Activated gamma-delta T cell treated with anti-CD3 and anti-CD28 coated beads, Interleukin-2, amount 50 U/mL, for 16 hours (primary cell): ENCODE measurements at places on chromosomes 7 and 10.

GRCh38 chr7:20432071-20432470 lies 101.4 kb downstream of the ITGB8 start:
- DNase-seq: no peak

DNA sequence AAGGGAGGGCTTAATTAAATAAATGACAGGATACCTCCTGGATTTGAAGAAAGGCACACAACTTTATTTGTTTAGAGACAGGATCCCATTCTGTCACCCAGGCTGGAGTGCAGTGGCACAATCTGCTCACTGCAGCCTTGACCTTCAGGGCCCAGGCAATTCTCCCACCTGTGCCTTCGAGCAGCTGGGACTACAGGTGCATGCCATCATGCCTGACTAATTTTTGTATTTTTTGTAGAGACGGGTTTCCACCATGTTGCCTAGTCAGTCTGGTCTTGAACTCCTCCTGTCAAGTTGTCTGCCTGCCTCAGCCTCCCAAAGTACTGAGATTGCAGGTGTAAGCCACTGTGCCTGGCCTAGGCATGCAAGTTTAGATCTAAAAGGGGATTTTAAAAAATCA lies 272.7 kb upstream of the MBL2 start:
- no peak for DNase-seq

DNA sequence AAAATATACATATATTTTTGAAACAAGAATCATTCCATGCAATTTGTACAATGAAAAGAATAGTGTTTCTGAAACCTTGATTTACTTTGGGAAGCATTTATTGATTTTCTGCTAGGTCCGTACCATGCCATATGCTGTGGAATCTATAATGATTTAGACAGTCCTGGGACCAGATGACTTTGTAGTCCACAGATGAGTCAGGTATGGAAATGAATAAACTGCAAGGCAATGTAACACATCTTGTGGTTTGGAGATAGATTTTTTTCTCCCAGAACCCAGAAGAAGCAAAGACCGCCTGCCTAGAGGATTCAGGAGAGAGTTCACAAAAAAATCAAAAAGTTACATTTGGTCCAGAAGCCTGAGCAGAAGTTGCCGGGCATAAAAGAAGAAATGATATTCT lies 190.4 kb downstream of the GPR37 start:
- no peak for DNase-seq

DNA sequence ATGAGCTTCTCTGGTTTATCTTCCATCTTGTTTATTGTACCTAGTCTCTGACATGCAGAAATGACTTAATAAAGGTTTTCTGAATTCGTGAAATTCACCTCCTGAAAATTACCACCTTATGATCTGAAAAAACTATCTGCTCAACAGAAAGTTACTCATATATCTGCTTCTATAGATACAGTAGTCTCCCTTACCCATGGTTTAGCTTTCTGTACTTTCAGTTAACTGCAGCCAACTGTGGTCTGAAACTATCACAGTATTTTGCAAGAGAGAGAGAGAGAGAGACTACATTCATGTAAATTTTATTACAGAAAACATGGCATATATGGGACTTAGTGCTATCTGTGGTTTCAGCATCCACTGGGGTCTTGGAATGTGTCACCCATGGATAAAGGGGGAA lies 909.0 kb upstream of the C7orf33 start:
- no peak for DNase-seq

DNA sequence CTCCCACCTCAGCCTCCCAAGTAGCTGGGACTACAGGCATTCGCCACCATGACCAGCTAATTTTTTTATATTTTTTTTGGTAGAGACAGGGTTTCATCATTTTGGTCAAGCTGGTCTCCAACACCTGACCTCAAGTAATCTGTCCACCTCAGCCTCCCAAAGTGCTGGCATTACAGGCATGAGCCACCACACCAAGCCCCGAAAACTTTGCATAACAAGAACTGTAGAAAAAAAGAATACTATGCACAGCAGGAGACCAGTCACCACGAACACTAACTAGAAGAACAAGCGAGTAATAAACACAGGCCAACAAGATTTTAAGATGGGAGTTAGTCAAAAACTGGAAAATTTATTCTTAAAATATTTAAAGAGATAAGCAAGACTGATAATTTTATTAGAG lies 447.0 kb downstream of the ETV1 start:
- no peak for DNase-seq

- no peak for DNase-seq
Measured at GRCh38 chr7:36970551-36971514, 246.5 kb upstream of the AOAH start.

GRCh38 chr7:24877790-24878311 lies 102.1 kb downstream of the OSBPL3 start:
- no peak for DNase-seq

GRCh38 chr7:55570218-55570873 lies 2.0 kb downstream of the VOPP1 start:
- DNase-seq: no peak

GRCh38 chr7:69864822-69865221 lies 266.5 kb downstream of the AUTS2 start:
- no peak for DNase-seq

DNA sequence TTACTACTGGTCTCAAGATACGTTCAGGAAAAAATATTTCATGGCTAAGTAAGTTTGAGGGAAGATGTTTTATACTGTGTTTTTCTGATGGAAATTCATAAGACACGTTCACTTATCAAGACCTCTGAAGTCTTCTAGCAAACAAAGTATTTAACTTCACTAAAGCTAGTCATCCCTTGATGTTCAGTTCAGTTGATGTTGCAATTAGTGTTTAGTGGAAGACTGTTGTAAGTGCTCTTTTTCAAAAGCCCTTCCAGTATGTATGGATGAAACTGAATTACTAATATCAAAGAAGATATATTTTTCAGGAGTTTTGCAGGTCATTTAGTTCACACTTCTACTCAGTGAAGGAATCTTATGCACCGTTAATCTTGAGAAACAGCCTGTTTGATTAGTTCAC lies 25.1 kb downstream of the CUL1 start:
- DNase-seq: no peak

GRCh38 chr7:24828891-24829661 lies 71.8 kb upstream of the GSDME start:
- DNase-seq: no peak

DNA sequence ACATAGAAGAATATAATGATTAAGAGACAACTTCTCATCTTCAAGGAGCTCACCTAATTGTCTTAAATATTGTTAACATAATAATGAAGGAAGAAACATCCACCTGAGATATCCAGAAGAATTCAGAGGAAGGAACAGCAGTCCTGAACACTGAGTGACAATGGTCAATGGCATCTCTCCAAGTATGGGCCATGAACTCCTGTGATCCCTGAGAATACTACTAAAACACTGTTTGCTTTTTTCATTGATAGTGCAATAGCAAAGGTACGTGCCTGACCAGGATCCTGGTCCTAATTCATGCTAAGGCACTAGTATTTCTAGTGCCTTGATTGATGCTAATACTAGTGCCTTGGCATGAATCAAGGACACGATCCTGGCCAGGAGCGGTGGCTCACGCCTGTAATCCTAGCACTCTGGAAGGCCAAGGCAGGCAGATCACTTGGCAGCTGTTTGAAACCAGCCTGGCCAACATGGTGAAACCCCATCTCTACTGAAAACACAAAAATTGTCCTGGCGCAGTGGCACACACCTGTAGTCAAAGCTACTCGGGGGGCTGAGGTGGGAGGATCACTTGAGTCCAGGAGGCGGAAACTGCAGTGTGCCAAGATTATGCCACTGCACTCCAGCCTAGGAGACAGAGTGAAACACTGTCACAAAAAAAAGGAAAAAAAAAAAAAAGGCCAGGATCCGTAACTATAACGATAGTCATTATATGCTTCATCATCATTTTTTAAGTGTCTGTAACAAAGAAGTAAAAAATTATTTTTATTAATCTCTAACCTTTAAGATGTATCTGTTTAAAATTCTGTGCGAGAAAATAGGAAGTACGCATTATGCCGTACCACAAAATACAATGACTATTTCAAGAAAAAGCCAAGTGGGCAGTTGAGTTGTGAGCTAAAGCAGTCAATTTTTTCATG lies 49.1 kb downstream of the SRPK2 start:
- no peak for DNase-seq

- DNase-seq: no peak
Measured at GRCh38 chr10:103111918-103112877, 80.9 kb downstream of the NT5C2 start.

DNA sequence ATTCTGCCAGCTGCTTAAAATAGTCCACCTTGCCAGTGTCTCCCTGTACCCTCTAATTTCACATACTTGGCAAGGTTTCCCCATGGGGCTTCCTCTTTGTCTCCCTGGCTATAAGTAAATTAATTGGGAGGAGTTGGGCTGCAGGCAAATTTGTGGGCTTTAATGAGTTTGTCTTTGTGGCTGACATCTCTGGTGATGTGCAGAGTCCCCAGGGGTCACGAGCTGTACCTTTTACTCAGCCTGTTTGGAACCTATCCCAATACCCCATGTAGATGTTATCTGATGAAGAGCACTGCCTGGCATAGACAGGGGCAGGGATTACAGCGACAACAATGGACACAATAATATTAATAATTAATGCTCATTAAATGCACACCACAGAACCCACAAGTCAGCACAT lies 132.5 kb downstream of the SLIT1 start:
- DNase-seq: no peak

DNA sequence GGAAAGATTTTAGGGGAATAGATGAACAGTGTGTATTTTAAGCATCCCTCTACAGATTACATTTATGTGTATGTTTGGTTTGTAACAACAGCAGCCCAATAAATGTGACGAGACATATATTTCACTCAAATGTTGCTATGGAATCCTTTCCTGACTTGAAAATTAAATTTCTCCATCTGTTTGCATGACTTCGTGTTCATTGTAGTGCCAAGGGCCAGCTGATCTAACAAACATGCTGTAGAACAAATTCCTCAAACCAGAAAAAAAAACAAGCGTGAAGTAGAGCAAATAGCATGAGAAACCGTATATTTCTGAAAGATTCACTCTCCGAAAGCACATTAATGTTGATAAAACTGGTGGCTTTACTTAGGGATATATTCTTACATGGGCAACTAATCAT lies 87.8 kb downstream of the NRCAM start:
- no peak for DNase-seq

GRCh38 chr7:99031496-99031895 lies 112.4 kb downstream of the SMURF1 start:
- no peak for DNase-seq

DNA sequence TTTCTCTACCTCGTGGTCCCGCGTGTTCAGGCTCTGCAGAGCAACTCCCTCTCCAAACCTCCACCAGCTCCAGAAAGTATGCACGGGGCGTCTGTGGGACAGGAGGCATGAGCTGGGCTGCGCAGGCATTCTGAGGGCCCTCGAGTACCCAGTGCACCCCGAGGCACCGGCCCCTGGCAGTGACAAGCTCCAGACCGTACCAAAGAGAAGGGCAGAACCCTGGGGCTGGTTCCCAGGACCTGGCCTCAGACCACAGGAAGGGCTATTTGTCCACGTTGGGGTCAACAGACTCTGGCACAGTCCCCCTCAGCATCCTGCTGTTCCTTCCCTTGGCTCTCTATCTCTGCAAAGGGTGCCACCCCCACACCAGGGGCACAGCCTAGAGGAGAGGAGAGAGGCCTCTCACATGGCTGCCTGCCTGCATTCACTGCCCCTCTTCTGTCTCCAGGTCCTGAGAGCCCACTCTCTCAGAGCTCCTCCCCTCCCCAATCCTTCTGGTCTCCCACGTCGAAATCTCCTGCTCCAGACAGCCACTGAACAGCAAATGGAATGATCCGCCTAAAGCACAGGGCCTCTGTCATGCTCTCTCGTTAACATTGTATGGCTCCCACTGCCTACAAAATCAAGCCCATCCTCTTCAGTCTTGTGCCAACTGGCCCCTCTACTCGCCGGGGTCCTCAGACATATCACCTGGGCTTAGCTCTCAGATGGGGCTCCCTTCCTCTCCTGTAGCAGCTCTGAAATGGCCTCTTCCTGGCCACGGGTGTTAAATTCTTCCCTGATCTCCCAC lies 96.3 kb downstream of the OAT start:
- no peak for DNase-seq

DNA sequence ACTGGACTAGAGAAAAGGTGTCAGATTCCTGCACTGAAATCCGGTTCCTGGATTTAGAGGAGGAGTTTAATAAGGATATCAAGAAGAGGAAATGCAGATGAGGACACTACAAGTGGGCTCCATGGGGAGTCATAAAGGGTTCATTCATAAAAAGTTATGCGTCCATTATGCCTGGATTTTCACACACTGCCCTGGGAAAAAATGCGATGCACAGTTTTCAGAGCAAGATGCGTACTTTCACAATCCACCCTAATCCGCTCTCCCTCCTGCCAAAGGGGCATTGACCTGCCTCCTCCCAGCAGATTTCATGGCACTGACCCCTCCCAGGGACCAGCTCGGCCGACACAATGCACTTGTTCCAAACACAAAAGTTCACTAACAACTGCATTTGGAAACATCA lies 42.2 kb upstream of the OPALIN start:
- DNase-seq: no peak

GRCh38 chr10:128437786-128438345 lies 311.6 kb upstream of the MKI67 start:
- DNase-seq: no peak

GRCh38 chr7:123580406-123581161 lies 21.0 kb upstream of the ASB15 start:
- DNase-seq: no peak

GRCh38 chr10:46526682-46527038 lies 29.8 kb downstream of the GPRIN2 start:
- DNase-seq: no peak

GRCh38 chr10:86693721-86694369 lies 25.5 kb downstream of the LDB3 start:
- no peak for DNase-seq

- no peak for DNase-seq
Measured at GRCh38 chr7:36154255-36155212, 1.5 kb downstream of the EEPD1 start.

DNA sequence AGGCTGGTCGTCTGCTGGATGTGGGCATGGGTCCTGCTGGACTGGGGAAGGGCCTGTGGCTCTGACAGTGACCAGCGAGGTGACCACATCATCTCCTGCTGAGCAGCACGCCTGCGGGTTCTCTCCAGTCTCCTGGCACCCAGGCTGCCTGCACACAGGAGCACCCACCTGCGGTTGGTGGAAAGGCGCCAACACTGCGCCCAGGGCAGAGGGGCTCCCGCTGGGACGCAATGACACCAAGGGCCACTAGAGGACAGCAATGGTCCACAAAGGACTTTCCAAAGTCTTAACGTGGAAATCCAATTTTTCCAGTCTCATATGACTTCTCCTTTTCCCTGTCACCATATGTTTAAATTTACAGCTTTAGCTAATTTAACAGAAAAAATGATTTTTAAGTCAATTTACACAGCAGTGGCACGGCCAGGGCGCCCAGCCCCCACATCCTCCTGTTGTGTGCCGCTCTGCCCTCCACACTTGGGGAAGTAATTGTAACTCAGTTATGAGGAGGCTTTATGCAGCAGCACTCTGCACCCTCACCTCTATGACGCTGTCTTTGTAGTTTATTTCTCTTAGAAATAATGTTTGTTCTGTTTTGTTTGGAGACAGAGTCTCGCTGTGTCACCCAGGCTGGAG lies 38.1 kb downstream of the CFAP46 start:
- no peak for DNase-seq

DNA sequence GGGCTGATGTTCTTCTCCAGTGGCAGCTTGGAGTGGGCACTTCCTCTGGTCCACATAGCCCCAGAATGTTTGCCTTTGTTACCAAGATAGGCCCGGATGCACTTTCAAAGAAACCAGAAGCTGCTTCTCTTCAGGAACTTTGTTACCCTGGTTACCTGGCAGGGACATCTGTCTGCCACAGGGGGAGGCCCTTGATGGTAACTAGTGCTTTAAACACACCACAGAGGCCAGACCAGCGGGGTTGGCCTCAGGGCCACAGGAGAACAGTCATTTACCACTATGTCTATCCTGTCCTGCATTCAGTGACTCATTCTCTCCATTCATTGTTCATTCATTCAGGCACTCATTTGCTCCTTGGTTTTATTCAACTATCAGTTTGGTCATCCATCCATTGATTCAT lies 11.9 kb upstream of the PLEKHA1 start:
- DNase-seq: no peak
